ENCODE measurements at places on chromosomes 3 and 15. TPM values are rescaled to one million over a fixed set of nuclear protein-coding genes. Genes with fewer than 3 reads are reported as not detected.

Gene MESP2
- 0.28 TPM for total RNA-seq

Gene PAK6
- total RNA-seq, result not detected

Gene RARRES1
- 1.9 TPM for total RNA-seq

Gene DUOXA2
- total RNA-seq, result not detected

Gene WDR5B
- 5.6 TPM for total RNA-seq

Gene ZIC1
- not detected for total RNA-seq

Gene TRPM7
- total RNA-seq, result 49.4 TPM

Gene SLC28A2
- total RNA-seq, result not detected

Gene SERPINI1
- total RNA-seq, result 1.1 TPM

Gene RPLP1
- 132 TPM for total RNA-seq

DNA sequence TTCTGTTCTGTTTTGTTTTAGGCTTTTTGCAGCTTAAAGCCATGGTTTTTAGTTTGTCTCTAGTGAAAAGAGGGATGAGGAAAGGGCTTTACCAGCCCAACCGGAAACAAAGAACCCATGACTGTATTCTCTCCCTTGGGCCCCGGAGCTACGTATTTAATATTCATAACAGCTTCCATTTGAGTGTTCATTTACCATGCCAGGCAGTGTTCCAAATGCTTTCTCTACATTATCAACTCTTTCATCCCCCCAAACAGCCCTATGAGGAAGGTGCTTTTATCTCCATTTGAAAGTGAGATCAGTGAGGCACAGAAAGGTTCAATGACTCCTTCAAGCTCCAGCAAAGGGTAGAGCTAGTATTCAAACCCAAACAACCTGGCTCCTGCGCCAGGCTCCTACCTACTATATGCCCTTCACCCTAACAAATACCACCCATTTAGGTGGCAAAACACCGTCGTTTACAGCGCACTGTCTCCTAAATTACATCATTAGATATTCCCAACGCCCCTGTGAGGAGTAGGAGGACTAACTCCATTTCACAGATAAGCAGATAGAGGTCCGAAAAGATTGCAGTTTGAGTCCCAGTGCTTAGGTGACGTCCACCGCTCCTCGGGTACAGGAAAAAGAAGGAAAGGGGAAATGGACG, 27.9 kb downstream of the GTPBP8 start:
- DNase-seq, result peak; percentile 13
- peak overlapping the region; percentile 84 for H3K4me3 ChIP-seq
- no peaks in the 10 kb centered on the region for H3K27me3 ChIP-seq
- H3K36me3 ChIP-seq, result peaks cover 4% of the 10 kb centered on the region
- peak overlapping the region; percentile 97 for H3K27ac ChIP-seq
- peaks cover 4% of the 10 kb centered on the region for H3K4me1 ChIP-seq

DNA sequence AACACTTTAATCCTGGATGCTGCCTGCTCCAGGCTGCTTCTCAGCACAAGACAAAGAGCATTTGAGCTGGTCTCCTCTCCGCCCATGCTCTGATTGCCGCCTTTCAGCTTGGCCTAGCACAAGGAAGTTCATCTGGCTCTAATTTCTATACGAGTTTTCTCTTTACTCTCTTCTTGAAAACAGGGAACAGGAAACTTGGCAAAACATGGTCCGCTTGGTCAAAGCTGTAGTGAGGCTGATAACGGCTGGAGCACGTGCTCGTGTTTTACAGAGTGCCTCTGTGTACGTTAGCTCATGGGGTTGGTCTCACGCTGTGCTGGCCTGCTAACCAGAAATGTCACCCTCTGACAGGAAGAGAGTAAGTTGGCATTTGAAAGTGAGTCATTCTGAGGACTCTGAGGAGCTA, 19.2 kb downstream of the RARRES1 start:
- 0 out of 2 replicates have a peak, but pooled peaks cover 2% of the 10 kb centered on the region for H3K36me3 ChIP-seq
- H3K27me3 ChIP-seq, result no peaks in the 10 kb centered on the region
- DNase-seq, result no peak
- H3K27ac ChIP-seq, result peak overlapping the region; percentile 44

- H3K4me1 ChIP-seq, result no peaks in the 10 kb centered on the region
- no peak overlapping the region for H3K27ac ChIP-seq
- DNase-seq, result no peak
Measured at GRCh38 chr3:189458528-189458927, 172.7 kb upstream of the TP63 start.

GRCh38 chr15:101637516-101637915, 14.7 kb downstream of the TM2D3 start:
- no peak overlapping the region for H3K4me3 ChIP-seq
- H3K27me3 ChIP-seq, result no peaks in the 10 kb centered on the region
- peak; percentile 46 for DNase-seq
- H3K27ac ChIP-seq, result no peak overlapping the region
- peaks cover 5% of the 10 kb centered on the region for H3K4me1 ChIP-seq

GRCh38 chr3:114480442-114480841, 186.6 kb downstream of the TIGIT start:
- peak overlapping the region; percentile 65 for H3K27ac ChIP-seq
- peak; percentile 75 for DNase-seq

DNA sequence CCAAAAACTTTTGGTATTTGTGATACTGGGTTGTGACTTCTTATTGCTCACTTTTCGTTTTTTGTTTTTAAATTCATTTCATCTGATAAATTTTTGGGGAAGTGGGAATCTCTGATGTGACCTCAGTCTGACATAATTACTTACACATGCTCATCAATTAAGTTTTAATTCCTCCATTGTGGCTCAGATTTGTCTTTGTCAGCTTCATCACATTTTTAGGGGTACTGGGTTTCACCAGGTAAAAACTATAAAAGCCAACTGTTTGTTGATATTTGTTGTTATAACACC, 425.3 kb upstream of the TGFBR2 start:
- H3K27ac ChIP-seq, result no peak overlapping the region
- DNase-seq, result no peak
- no peaks in the 10 kb centered on the region for H3K4me1 ChIP-seq

GRCh38 chr3:79843180-79843579, 75.4 kb upstream of the ROBO1 start:
- no peak overlapping the region for H3K4me3 ChIP-seq
- DNase-seq, result no peak
- no peaks in the 10 kb centered on the region for H3K27me3 ChIP-seq
- no peaks in the 10 kb centered on the region for H3K36me3 ChIP-seq
- no peaks in the 10 kb centered on the region for H3K4me1 ChIP-seq

GRCh38 chr3:26623419-26624208, 1.0 kb downstream of the LRRC3B start:
- no peak overlapping the region for H3K4me3 ChIP-seq
- H3K36me3 ChIP-seq, result no peaks in the 10 kb centered on the region
- DNase-seq, result no peak
- H3K27ac ChIP-seq, result no peak overlapping the region

DNA sequence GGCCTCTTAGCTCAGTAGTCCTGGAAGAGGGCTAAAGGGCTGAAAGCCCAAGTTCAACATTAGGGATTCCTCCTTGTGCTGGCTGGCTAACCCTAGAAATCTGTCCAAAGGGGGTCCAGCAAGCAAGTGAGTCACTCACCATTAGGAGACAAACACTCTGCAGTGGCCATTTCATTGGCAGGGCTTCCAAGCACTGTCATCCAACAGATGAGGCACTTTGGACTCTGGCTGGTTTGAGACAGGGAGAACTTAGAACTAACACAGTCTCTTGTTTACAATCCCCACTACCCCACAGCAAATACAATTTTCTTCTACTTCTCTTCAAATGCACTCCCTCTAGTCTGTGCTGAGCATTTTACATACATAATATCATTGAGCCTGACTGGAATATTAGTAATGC, 10.1 kb upstream of the WNT5A start:
- no peaks in the 10 kb centered on the region for H3K27me3 ChIP-seq

DNA sequence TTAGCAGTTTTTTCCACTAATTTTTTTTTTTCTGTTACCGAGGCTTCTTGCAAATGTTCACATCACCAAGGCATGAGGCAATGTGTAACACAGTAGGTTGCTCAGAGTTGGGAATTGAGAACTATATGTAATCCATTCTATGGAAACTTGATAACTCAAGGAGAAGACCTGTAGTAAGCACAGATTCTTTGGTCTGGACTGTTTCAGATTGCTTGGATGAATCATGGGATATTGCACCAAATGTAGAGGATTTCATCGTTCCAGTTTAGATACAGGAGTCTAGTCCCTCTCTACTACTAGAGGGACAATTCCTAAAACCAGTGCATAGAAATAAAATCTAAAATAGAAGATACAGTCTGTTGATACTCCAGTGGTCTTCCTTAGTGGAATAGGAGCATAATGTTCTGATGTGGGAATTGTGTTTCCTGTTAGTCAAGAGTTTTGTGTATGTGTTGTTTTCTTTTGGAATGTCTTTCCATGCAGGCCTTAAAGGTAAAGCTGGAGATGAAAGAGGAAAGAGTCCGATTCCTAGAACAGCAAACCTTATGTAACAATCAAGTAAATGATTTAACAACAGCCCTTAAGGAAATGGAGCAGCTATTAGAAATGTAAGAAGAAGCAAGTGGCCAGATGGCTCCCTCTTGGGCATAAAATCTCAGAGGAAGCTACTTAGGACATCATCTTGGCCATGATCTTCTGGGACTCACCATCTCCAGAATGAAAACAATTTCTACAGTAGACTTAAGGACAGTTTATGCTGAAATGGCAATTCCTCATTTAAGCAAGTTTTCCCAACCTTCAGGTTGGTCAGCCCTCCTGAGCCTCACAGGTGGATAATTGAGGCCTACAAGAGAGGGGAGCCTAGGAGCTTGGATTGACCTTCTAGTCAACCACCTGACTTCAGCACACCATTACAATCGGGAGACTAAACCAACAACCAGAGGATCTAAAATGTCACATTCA, 10.7 kb downstream of the KNSTRN start:
- H3K27ac ChIP-seq, result no peak overlapping the region
- peaks cover 21% of the 10 kb centered on the region for H3K36me3 ChIP-seq
- no peaks in the 10 kb centered on the region for H3K4me1 ChIP-seq
- peak; percentile 65 for DNase-seq

GRCh38 chr15:78055919-78056713, 21.4 kb downstream of the TBC1D2B start:
- H3K27me3 ChIP-seq, result no peaks in the 10 kb centered on the region
- H3K4me3 ChIP-seq, result no peak overlapping the region
- peaks cover 9% of the 10 kb centered on the region for H3K36me3 ChIP-seq
- H3K27ac ChIP-seq, result no peak overlapping the region

GRCh38 chr15:25441111-25441510, 2.3 kb upstream of the UBE3A start:
- H3K27ac ChIP-seq, result no peak overlapping the region
- no peaks in the 10 kb centered on the region for H3K36me3 ChIP-seq
- no peak for DNase-seq
- H3K4me1 ChIP-seq, result no peaks in the 10 kb centered on the region

GRCh38 chr3:155169197-155169596, 89.1 kb downstream of the MME start:
- no peak for DNase-seq
- no peaks in the 10 kb centered on the region for H3K27me3 ChIP-seq

- DNase-seq, result no peak
- no peak overlapping the region for H3K27ac ChIP-seq
- H3K4me3 ChIP-seq, result no peak overlapping the region
- H3K4me1 ChIP-seq, result peaks cover 2% of the 10 kb centered on the region
- peaks cover 84% of the 10 kb centered on the region for H3K27me3 ChIP-seq
Measured at GRCh38 chr3:27723001-27723445, 900 bp upstream of the EOMES start.

GRCh38 chr3:189794518-189794917, 163.3 kb downstream of the TP63 start:
- no peaks in the 10 kb centered on the region for H3K36me3 ChIP-seq
- H3K27me3 ChIP-seq, result peaks cover 5% of the 10 kb centered on the region
- no peak overlapping the region for H3K4me3 ChIP-seq
- no peak for DNase-seq
- H3K4me1 ChIP-seq, result no peaks in the 10 kb centered on the region

DNA sequence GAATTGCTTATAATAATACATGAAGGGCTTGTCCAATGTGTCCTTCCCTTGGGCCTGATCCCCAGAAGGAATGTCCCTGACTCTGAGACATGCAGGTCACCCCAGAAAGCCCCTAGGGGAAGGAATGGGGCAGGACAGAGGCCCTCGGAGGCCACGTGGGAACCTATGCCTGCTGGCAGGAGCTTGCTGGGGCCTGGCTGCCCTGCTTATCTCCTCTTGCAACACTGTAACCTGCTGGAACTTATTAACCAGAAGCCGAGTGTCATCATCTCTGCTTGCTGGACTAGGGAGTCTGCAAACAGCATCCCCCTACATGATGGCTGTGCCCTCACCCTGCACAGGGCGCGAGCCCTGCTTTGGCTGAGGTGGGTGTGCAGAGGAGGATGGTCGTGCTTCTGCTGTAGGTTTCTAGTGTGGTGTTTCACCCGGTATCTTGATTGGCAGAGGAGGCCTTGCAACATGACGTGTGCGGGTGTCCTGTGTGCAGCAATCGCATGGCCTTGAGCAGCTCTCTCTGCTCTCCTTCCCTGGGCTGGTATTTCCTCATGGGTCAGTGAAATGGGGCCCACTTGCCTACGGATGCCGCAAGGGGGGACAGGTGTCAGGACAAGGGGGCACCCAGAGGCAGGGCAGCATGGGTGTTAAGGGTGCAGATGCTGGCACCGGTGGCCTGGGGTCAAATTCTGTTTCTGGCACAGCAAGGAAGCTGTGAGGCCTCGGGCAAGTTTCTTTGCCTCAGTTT, 5.0 kb downstream of the CHST13 start:
- H3K27me3 ChIP-seq, result peaks cover 35% of the 10 kb centered on the region
- DNase-seq, result no peak
- H3K27ac ChIP-seq, result no peak overlapping the region
- H3K4me3 ChIP-seq, result no peak overlapping the region
- H3K4me1 ChIP-seq, result no peaks in the 10 kb centered on the region
- no peaks in the 10 kb centered on the region for H3K36me3 ChIP-seq

DNA sequence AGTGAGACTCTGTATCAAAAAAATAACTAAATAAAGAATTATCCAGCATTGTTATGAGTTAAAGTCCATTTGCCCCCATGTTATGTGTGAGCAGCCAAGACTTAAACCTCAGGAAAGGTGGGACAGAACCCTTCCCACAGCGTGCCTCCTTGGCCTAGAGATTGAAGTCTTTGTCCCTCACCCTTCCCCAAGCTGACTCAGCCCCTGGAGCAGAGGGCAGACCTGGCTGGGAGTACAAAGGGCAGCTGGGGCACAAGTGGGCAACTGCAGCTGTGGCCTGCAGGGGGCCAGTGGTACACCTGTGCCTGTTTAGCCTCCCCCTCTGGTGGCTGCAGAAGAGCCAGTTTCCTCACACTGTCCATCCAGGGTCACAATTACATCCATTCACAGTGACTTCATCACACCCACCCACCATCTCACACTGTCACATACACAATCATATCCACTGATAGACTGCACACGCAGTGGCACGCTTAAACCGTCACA, 940 bp upstream of the ACY1 start:
- H3K36me3 ChIP-seq, result no peaks in the 10 kb centered on the region
- H3K4me3 ChIP-seq, result peak overlapping the region; percentile 63
- peak overlapping the region; percentile 90 for H3K27ac ChIP-seq
- DNase-seq, result no peak
- H3K4me1 ChIP-seq, result peaks cover 11% of the 10 kb centered on the region

DNA sequence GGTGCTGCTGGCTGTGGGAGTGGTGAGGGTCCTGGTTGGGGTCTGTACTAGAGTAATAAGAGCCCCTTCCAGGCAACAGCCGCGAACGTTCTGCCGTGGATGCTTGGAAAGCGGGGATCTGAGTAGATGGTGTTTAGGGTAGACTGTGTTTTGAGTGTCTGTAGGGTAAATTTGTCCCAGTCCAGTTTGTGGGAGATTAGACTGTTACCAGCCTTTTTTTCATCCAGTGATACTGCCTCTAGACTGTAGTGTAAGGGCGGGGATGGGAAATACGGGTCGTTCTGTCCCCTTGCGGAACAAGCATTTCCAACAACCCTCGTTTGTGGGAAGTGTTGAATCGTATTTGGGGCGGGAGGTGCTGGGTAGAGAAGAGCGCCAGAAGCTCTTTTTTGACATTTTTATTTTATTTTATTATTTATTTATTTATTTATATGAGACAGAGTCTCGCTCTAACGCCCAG, 424 bp downstream of the HAUS2 start:
- H3K27ac ChIP-seq, result peak overlapping the region; percentile 84
- DNase-seq, result peak; percentile 12
- peaks cover 6% of the 10 kb centered on the region for H3K4me1 ChIP-seq
- peak overlapping the region; percentile 85 for H3K4me3 ChIP-seq
- H3K27me3 ChIP-seq, result no peaks in the 10 kb centered on the region

Measured in IMR-90 (cell line).